Forelimb muscle (tissue), 1 donor: ENCODE measurements at places on chromosomes 12 and 14.

DNA sequence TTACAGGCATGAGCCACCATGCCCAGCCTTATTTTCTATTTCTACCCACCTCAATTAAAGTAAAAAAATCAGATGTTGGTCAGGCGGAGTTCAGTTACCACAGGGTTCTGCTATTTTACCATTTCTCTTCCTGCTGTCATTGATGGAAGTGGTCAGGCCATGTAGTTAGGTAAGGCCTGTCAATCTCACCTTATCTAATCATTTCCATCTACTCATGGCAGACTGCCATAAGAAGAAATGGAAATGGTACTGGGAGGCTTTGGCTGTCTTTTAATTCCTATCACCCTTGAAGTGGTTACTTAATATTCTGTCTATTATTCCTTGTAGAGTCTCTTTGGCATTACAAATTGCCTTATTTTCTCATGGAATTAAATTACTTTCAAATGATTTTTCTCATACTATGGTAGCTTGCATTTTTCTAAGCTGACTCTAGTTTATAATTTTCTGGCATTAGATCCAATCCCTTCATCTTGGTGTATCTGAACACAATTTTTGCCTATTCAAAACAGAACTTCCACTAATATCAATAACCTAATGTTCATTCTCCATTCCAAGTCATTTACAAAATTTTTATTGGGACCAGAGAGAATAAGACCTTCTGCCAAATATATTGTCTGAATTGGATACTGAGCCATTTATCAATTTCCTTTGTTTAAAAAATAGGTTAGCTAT lies 198.7 kb downstream of the DACT1 start:
- no peak for DNase-seq

DNA sequence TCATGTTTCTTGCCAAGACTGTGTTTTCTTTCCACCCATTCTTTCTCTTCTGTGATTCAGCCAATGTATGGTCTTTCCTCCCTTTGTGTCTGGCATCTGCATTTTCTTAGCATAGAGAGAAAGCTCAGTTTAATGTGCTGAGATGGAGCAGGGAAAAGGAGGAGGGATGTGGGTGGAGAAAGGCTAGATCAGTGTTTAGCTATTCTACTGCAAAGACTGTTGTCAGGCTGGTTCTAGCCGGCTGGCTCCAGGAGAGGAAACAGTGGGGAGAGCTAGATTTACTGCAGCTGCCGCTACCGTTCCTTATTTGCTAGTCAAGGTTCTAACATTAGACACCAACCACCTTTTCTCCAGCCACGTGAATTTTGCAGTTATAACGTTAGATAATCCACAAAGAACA lies 5.2 kb upstream of the RIMKLB start:
- peak; percentile 78 for DNase-seq

GRCh38 chr12:81128930-81129554 lies 51.2 kb downstream of the ACSS3 start:
- DNase-seq, result no peak

DNA sequence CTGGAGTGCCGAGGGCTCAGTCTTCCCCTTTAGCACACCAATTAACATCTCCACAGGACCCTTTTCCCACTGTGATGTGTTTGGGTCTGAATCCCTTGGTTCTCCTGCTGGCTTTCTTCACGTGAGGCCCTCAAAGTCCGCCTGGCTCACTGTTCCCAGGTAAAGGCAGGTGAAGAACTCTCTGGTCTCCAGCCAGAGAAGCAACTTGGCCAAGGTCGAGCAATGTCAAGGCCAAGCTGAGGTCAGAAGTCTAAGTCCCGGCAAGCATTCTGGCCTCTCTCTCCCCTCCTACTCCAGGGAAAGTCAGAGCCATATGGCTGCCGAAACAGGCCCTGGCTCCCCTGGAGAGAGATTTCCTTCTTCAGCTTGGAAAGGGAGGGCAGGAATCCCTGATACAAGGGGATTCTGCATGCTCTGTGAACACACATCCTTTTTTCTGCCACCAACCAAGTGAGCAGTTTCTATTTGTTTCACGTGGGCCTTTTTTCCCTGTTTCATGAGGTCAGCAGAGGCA lies 61.4 kb upstream of the ESRRB start:
- no peak for DNase-seq

DNA sequence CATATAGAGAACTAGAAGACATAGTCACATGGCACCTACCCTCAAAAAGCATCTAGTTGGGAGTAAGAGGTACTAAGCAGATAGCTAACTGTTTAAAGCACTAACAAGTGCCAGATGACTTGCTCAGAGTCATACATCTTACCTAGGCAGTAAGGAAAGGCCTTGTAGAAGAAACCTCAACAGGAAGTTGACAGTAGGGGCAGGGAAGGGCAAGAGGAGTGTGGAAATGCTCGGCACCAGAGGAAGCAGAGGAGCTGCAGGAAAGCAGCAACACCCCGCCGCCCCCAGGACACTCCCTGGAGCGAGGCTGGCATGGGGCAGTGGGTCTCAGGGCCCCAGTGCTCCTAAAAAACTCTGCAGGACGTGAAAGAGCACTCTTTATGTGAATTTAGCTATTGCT lies 92.9 kb downstream of the PPP2R5C start:
- DNase-seq, result no peak

DNA sequence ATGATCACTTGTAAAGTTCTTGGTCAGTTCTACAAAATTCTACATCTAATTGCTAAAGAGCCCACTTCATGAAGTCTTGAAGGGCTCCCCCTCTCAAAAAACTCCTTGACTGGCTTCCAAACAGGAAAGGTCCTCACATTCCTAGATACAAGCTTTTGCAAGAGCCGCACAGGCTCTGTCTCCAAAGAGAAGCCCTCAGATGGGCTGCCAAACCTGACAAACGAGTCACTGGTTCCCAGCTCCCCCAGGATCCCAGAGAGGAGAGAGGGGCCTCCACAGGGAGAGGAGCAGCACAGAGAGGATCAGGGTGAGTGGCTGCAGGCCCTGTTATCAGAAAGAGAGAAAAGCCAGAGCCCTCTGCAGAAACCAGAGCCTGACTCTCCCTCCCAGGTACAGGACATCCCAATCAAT lies 5.8 kb downstream of the NID2 start:
- no peak for DNase-seq

- no peak for DNase-seq
Observed at GRCh38 chr12:14693116-14693515, 3.3 kb downstream of the GUCY2C start.

GRCh38 chr14:55645845-55646832 lies 66.1 kb downstream of the KTN1 start:
- DNase-seq, result no peak

GRCh38 chr12:106760184-106760531 lies 14.3 kb upstream of the RIC8B start:
- DNase-seq, result no peak

- no peak for DNase-seq
Observed at GRCh38 chr12:77035226-77035625, 30.1 kb downstream of the E2F7 start.

- DNase-seq, result no peak
Observed at GRCh38 chr12:63152321-63152700, 1.3 kb upstream of the AVPR1A start.

GRCh38 chr12:6049587-6049986 lies 74.9 kb downstream of the VWF start:
- no peak for DNase-seq

DNA sequence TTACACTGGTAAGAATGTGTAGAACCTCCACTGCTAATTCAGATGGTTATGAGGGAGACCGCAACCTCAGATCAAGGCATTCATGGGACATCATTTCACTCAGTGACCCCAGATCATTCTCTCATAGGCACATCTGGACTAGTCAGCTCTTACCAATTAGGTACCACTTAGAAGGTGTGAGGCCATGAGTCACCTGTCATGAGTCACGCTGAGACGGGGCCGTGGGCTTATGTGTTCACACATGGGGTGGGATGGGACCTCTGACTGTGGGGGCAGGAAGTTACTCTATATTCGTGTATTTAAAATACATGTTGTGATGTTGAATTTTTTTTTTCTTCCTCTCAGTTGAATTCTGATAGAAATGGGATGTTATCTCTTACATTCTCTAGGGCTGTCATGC lies 55.9 kb downstream of the CCDC92 start:
- DNase-seq, result no peak

DNA sequence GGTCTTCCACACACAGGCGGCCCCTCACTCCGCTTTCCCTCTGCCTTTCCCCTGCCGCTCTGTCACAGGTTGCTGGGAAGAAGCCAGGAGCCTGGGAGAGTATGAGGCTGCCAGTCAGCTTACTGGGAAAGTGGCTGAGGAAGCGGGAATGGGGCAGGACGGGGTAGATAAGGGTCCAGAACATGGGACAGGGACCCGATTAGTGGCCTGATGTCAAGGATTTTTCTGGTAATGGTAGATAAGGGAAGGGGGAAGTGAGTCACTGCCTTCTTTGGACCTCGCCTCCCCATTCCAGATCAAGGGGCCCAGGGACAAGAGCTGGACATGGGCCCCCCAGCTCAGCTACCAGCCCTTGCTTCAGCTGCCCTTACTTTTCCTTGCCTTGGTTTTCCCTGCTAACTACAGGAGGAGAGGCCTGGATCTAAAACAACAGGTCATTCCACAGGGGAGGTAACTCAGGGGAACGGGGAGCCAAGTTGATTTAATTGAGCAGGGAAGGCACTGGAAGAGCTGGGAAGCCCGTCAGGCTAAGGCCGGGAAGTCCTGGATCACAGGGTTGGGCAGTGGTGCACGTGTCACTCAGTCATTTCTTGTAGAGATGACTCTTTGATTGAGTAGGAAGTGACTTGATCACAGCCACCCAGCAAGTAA lies 3.5 kb upstream of the LPAR5 start:
- DNase-seq, result no peak

DNA sequence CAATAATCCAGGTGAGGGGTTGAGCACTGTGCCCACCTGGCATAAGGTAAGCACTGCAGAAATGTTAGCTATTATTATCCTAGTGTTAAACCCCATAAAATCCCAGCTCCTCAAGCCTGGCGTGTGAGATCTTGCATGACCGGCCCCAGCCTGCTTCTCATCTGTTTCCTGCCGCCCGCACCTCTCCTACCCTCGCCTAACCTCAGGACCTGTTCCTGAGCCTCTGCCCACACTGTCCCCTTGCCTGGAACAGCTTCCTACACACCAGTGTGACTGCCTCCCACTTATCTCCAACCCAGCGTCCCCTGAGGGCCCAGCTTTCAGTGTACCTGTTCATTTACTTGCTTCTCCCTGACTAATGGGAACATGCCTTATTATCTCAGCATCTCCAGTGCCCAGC lies 24.7 kb downstream of the ISCA2 start:
- no peak for DNase-seq

DNA sequence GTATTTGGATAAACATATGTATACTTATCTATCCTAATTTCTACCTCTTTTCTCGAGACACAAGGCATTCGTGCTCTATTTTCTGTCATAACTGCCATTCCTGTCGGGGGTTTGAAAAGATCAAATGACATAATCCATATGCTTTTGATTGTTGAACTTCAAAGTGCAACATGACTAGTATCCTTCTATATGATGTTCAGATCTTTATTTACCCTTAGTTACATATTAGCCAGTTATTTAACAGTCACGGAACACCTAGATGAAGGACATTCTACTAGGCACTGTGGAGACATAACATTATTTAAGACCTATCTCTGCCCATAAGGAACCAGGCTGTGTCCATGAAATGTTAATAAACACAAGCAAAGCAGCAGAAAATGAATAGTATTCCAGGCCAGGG lies 11.2 kb upstream of the GRIN2B start:
- DNase-seq, result no peak

DNA sequence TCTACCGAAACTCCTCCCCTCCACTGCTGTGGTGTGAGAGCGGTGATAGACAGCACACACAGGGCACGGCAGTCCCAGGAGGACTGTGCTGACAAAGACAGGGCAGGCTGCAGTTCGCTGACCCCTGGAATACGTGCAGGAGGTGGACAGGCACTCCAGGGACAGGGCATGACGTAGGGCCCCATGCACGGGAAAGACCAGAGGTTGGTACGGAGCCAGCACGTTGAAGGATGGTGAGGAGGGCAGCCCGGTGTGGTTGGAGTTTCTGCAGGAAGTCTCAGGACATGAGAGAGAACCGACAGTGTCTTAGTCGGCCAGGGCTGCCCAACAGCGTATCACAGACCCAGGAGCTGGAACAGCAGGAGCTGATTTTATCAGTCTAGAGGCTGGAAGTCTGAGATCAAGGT lies 254.2 kb upstream of the FKBP4 start:
- no peak for DNase-seq

DNA sequence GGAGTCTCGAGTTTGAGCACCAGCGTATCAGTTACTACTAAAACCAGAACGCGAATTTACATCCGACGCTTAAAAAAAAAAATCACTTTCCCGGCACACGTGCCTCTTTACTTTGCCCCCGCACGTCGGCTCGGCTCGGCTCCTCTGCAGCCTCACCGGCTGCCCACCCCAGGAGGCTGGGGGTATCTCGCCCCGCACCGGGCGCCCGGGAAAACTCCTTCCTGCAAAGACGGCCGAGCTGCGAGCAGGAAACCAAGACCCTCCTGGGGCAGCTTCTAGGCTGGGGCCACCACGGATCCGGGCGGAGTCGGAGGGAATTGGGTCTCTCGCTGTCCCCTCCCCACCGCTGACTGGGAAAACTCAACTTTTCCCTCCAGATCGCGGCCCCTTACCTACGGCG lies 610 bp downstream of the VSIG10 start:
- DNase-seq, result no peak

GRCh38 chr14:105577314-105577861 lies 51.0 kb downstream of the TMEM121 start:
- DNase-seq, result no peak

GRCh38 chr14:44895716-44896115 lies 66.0 kb downstream of the KLHL28 start:
- no peak for DNase-seq

DNA sequence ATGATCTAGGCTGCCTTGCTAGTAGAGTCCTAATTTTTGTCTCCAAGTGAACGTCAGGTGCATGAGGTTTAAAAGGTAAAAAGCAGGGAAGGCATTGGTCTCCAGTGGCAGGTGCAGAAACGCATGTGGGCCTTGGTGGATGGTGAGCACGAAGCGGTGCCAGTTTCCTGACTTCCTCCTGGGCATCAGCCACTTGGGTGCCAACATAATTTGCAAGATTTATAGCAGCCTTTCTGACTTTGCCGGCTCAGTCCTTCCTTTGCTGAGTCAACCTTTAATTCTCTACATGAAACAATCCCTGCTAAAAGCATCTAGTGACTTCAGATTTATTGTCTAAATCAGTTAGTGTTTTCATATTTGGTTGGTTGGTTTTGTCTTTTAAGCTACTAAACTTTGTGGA lies 355.7 kb upstream of the TMEM132C start:
- DNase-seq, result no peak

DNA sequence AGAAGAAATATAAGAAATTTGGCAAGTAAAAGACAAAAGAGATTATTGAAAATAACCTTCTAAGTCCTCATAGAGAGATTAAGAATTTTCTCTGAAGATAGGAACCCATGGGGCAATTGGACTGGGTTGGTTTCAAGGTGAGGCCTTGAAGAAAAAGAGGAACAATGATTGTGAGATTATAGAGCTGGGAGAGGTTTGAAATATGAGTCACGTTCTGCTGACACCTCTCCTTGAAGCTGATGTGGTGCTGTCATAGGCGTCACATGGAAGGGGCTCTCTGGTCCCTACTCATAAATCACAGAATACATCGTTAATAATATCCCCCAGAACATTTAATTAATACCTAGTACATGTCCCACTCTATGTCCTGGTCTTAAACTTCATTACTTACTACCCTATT lies 227.6 kb upstream of the PDE3A start:
- DNase-seq, result no peak
